ENCODE measurements at places on chromosomes 1 and 21.

DNA sequence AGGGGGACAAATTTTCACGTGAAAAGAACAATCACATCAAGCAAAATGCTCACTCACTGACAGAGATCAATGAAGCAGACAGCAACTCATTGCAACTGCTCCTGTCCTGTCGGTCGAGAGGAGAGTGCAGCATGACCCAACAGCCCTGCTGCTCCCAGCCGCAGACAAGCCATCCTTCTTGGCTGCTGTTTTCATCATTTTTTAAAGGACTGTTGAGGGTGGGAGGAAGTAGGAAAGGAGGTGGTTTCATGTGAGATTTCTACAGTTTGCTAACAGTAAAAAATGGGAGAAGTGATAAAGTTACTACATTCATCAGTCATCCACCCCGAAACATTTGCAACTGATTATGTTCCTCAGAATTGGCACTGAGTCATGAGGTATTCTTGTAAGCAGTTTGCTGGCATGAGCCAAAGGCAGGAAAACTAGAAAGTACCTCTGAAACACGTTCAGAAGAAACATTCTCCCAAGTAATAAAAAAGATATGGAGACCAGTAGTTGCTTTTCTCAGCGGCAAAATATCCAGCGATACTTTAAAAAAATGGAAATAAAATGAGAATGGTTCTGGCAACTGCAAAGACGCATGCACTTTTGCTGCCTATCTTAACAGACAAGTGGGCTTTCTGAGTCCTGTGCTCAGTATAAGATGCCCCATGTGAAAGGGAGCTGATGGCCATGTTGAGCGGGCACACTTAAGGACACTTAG lies 72.0 kb upstream of the CLDN14 start:
- no peak for DNase-seq

- no peak for DNase-seq
Measured at GRCh38 chr1:111221633-111222291, 5.8 kb upstream of the CHI3L2 start.

DNA sequence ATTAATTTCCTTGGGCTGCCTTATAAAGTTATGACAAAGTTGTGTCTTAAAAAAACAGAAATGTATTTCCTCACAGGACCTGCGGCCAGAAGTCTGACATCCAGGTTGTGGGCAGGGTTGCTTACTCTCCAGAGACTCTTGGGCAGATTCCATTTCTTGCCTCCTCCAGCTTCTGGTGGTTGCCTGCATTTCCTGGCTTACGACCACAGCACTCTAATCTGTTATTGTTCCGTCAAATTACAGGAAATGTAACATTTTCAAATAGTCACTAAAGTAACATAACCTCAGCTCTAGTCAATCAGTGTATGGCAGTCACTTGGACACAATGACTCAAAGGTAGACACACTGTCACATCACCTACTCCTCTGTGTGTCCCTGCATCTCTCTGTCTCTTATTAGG lies 226.8 kb downstream of the DNAH14 start:
- DNase-seq, result no peak

- DNase-seq, result no peak
Measured at GRCh38 chr1:112375701-112376100, 20.3 kb upstream of the CTTNBP2NL start.

GRCh38 chr1:172537827-172538391 lies 5.0 kb downstream of the SUCO start:
- DNase-seq, result no peak

- no peak for DNase-seq
Measured at GRCh38 chr1:113147073-113147625, 74.2 kb downstream of the LRIG2 start.

DNA sequence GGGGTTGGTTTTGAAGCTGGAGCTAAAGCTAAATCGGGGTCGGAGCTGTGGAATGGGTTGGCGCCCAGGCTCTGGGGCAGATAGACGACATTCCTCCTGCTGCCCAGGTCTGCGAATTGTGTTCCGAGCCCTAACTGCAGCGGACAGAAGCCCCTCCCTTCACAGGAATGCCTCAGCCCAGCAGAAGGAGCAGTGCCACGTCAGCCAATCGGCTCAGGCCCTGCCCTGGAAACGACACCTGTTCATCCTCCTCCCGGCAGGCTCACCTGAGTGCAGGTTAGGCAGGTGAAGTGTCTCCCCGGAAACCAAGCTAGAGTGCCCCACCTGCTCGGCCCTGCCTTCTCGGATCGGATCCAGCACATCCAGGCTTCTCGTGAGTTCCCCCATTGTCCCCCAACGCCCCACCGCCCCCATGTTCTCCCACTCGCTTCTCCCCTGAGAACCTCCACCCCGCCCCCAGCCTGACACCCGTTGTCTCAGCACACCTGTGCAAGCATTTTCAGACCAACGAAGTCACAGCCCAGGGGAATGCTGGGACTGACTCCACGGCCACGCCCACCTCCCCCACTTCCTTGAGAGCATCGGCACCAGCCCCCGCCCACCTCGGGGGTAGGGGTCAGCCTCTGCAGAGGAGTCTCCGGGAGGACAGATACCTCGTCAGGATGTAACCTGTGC lies 775 bp downstream of the TMEM125 start:
- no peak for DNase-seq

GRCh38 chr1:23423415-23424292 lies 894 bp downstream of the TCEA3 start:
- DNase-seq, result no peak

GRCh38 chr1:156124557-156125483 lies 10.3 kb downstream of the LMNA start:
- DNase-seq, result no peak

DNA sequence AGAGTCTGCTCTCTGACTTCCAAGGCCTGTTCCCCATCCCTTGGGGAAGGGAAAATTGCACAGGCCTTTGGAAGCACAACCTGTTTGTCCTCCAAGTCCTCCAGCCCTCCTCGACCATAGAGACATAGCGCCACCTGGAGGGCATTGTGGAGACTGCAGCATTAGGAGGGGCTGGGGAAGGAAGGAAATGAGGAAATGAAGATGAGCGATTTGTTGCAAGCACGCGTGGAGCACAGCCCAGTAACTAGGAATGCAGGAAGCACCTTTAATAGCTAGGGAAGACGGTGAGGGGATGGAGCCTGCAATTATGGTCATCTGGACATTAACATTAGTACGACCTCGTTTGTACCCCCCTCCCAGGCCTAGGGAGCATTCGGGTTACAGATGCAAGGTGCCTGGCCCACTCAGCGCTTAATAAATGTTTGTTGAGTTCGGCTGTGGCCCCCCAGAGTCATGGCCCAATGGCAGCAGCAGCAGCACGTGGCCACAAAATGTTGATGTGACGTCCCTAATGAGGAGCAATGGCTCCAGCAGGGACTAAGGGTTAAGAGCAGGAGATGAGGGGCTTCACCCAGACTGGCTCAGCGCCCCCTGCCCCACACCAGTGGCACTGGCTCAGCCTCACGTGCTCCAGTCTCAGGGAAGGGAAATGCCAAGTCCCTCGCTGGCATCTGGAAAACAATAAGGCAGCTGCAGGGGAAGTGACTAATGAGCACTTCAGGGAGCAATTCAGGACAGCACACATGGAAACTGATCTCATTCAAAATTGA lies 8.0 kb upstream of the CAMK2N1 start:
- peak; percentile 61 for DNase-seq

- DNase-seq, result no peak
Measured at GRCh38 chr1:109876617-109877316, 33.9 kb upstream of the CSF1 start.

- DNase-seq, result no peak
Measured at GRCh38 chr21:16538405-16538804, 808.6 kb downstream of the USP25 start.

DNA sequence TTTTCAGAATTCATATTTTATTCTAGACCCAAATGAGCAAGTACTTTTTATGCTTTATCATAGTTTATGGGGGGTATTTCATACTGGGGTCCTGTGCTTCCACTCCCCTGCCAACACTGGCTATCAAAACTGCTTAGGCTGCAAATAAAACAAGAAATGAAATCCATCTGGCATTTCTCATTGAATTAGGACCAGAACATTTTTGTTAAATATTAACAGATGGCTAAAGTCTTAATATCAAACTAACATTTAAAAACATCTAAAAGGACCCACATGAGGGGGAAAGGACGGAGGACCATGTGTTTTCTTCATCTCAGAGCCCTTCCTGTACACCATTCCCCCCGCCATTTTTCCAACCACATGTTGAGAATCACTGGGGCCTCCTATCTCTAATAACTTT lies 167.5 kb upstream of the C1orf105 start:
- DNase-seq, result no peak

GRCh38 chr1:205933671-205934618 lies 9.3 kb downstream of the SLC26A9 start:
- DNase-seq, result no peak

DNA sequence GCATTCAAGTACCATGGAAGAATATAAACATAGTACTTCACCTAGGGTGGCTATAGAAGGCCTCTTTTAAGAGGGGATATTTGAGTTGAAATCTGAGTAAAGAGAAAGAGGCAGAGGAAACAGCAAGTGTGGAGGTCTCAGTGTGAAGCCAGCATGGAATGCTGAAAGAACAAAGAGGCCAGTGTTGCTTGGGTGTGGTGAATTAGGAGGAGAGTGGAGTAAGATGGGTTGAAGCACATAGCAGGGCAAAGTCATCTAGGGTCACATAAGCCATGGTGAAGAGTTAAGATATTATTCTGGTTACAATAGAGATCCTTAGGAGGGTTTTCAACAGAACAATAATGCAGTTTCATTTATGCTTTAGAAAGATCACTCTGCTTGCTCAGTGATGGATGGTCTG lies 37.5 kb downstream of the C1orf141 start:
- DNase-seq, result no peak

DNA sequence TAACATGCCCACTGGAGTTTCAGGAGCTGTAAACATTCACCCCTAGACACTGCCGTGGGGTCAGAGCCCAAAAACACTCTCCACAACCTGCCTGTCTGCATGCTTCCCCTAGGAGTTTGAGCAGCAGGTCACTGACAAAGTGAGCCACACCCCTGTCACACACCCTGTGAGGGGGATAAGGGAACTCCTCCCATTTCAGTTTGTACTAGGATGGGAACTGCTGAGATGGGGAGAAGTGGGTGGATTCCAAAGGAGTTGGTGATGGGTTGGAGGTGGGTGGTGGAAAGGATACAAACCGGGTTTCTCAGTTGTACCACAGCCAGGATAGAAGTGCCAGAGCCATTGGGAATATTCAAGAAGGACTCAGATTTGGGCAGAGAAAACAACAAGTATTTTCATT lies 140.2 kb downstream of the MIS18A start:
- DNase-seq, result no peak

DNA sequence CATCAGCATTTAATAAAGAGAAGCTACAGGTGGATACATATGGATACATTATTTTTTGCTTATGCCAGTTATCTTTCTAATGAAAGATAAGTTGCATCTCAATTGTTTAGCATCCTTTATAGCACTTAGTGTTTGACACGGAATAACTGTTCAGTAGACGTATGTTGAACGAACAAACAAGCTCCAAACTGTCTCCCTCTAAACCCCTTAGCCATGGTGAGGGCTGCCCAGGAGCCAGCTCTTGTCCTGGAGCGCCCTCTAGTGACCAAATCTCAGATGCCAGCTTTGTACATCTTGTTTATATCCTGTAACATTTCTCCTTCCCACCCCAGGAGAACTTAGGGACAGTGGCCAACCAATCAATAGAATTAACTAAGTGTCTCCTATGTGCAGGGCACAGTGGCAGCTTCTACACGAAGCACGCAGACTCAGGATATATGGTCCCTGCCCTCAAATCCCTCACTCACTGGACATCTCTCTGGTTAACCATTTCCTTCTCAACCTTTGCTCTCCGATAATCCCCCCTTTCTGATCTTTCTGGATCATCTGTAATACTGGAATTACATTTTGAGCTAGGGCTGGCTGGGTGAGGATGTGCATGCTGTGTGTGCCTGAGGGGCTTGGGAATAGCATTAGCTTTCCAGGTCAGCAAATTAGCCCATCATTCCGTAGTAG lies 22.9 kb downstream of the KCNA10 start:
- DNase-seq, result peak; percentile 49

- peak; percentile 73 for DNase-seq
Measured at GRCh38 chr1:11934302-11935056, at the start of gene PLOD1. Gene PLOD1 (plus strand): TSS chr1:11934717. CDS start chr1:11934780, 63 bp downstream.

DNA sequence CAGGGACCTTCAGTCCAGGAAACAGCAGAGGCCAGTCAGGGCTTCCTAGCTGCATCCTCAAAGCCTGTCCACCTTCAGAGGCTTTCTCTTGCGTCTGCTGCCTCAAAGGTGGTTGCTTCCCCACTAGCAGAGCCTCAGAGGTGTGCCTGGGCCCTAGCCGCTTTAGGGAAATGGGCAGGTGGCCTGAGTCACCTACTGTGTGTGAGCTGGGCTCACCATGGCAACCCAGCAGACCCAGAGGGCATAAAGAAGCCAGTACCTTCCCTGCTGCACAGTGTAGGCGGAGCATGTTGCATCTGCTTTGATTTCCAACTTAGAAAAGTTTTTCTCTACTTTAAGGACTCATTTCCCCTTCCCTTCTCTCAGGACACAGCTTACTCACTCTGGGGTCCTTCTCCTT lies 12.5 kb downstream of the SLC9A1 start:
- no peak for DNase-seq

GRCh38 chr1:159439422-159439821 lies at the start of gene OR10J1:
Gene OR10J1 (plus strand): TSS chr1:159439722. CDS start chr1:159439792, 70 bp downstream.
- DNase-seq, result no peak

DNA sequence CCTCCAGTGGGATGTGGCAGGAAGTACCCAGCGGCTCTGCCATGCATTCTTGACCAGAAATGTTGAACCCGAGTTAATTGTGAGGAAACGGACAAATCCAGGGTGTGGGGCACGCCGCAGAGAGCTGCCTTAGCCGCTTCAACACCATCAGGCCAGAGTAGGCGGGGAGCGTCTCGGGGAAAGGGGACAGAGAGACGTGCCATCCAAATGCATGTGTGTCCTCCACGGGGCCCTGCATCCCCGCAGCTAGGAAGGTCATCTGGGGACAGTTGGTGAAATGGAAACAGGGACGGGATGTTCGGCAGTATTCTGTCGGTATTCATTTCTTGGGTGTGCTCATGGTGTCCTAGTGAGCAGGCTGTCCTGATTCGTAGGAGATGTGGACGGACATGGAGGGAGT lies 59.1 kb upstream of the TRAPPC10 start:
- no peak for DNase-seq

- no peak for DNase-seq
Measured at GRCh38 chr1:96538111-96538641, 183.4 kb upstream of the PTBP2 start.

GRCh38 chr1:210394281-210394821 lies 65.6 kb downstream of the HHAT start:
- DNase-seq, result no peak

- no peak for DNase-seq
Measured at GRCh38 chr1:23558140-23558871, 995 bp downstream of the ID3 start.

GRCh38 chr1:225933072-225933471 lies 7.9 kb downstream of the LEFTY2 start:
- no peak for DNase-seq

DNA sequence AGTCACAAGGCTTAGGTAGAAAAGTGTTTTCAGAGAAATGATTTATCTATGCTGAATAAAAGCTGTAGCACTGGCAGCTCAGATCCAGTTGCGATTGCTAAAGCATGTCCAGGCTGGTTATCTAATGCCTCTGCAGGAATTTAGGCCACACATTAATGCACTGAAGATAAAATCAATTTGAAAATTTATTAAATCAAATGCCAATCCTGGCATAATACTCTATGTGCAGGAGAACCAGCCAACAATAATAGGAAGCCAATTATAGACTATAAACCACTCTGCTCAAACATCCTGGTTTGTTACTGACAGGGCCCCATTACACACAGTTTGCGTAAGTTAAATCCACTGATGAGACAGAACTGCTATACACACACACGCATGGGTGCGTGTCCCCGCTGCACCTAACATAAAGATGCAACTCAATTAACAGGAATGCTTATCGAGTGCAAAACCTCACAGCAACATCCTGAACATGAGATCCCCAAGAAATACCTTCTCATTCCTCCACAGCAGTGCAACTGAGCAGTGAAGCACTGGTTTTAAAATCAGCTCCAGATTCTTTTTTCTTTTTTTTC lies 40.6 kb downstream of the PTP4A2 start:
- no peak for DNase-seq

All from activated CD4-positive, CD25-positive, alpha-beta regulatory T cell (primary cell).